Karpas-422 (cell line): ENCODE measurements at places on chromosomes 1 and 21. TPM values are rescaled to one million over a fixed set of nuclear protein-coding genes. Genes with fewer than 3 reads are reported as not detected.

ZSCAN20 gene
- 5.0 and 8.4 TPM in 2 replicates for total RNA-seq

TENT5C gene
- total RNA-seq = 0.14 and 0.60 TPM in 2 replicates

DNA sequence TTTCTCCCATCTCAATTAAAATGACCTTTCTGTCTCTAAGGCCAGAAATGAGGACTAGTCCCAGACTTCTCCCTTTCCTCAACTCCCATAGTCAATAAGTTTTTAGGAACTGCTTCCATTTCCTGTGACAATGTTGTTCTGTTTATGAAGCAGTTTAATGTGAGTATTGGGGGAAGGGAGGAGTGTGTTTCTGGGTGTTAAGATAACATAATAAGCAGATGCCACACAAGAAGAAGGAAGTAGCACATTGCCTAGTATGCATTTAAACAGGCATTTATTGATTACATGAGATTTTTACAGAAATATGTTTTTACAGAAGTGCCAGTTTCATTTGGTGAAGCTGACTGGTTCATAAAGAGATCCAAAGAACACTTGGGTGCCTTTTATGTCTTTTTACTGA lies 65.6 kb upstream of the TNR start:
- H3K4me1 ChIP-seq = peaks cover 5% of the 10 kb centered on the region
- H3K36me3 ChIP-seq = no peaks in the 10 kb centered on the region
- H3K27ac ChIP-seq = no peak overlapping the region

- no peak overlapping the region for H3K27ac ChIP-seq
- H3K4me1 ChIP-seq = peaks cover 6% of the 10 kb centered on the region
- DNase-seq = no peak
- H3K36me3 ChIP-seq = no peaks in the 10 kb centered on the region
- no peak overlapping the region for H3K4me3 ChIP-seq
Measured at GRCh38 chr1:247825362-247825761, 1.4 kb upstream of the OR14A16 start.

DNA sequence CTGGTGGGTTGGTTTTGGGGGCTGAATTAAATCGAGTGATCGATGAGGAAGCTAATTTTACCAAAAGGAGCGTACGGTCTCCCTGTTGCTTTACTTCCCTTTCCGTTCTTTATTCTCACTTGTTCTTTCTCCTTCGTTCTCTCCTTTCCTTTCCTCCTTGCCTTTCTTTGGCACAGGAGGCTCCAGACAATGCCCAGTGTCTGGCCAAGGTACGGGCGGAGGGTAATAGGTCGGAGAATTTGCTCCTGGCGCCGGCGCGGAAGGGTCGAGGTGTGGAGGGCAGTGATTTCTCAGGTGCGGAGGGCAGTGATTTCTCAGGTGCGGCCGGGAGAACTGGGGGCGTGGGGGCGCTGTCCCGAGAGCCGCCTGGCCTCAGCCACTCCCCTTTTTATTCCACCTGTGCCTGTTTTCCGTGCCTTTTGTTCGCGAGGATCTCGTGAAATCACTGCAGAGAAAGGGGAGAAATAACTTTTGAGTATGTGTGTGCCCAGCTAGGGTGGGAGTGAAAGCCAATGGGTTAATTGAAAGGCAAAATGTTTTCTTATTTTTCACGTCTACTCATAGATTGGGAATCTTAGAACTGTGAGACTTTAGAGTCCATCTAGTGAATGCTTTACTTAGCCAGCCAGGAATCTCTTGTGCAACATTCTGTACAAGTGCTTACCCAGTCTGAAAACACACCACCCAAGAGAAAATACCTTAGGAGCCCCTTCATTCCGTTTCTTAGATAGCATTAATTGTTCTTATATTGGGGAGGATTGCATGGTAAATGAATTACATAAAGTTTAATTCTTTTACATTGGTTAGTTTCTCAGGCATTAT lies 1.3 kb downstream of the FNBP1L start:
- no peak overlapping the region for H3K4me3 ChIP-seq
- no peak overlapping the region for H3K27ac ChIP-seq
- no peak for DNase-seq
